Osteoblast (primary cell): ENCODE measurements at places on chromosomes 3 and 15.

DNA sequence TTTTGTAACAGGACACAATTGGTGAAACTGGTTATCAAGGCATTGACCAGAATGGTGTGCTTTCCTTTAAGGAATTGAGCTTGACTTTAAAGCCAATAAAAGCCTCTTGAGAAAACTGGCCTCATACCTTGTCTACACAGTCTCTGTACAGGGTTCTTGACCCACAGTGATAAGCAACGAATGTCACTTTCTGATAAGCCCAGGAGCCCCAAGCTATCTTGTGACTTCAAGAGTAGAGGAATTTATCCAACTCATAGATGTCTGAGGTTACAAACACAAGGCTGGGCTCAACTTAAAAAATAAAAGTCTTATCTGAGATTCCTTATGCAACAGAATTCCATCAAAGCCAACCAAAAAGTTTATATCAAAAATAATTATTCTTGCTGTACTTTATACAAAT, 212.1 kb downstream of the GBE1 start:
- H3K27ac ChIP-seq: peak overlapping the region; percentile 57
- H3K4me1 ChIP-seq: peaks cover 27% of the 10 kb centered on the region
- H3K4me3 ChIP-seq: no peak overlapping the region
- no peaks in the 10 kb centered on the region for H3K27me3 ChIP-seq
- DNase-seq: no peak

GRCh38 chr15:41877631-41878354, 16.1 kb downstream of the SPTBN5 start:
- no peaks in the 10 kb centered on the region for H3K36me3 ChIP-seq
- no peak for DNase-seq
- H3K4me1 ChIP-seq: no peaks in the 10 kb centered on the region
- no peak overlapping the region for H3K4me3 ChIP-seq

DNA sequence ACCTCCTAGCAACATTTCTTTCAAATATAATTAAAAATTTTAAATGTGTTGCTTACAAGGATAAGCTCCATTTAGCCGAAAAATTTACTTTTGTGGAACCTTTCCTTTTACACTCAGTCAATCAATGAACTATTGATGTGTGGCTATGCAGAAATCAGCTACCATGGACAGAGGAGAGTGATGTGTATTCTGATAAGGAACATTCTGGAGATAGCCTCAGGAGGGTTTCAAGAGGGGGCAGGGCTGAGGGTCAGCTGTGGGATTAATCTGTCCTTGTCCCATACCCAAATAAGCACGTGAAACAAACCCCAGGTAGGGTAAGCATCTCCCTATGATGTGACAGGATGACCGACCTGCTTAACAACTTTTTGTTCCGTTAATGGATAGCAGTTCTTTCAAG, 192.6 kb upstream of the PROK2 start:
- peaks cover 8% of the 10 kb centered on the region for H3K27me3 ChIP-seq
- H3K36me3 ChIP-seq: no peaks in the 10 kb centered on the region
- DNase-seq: no peak
- no peak overlapping the region for H3K27ac ChIP-seq

GRCh38 chr15:67173786-67174185, 80.7 kb downstream of the AAGAB start:
- H3K36me3 ChIP-seq: peaks cover 89% of the 10 kb centered on the region
- DNase-seq: no peak

DNA sequence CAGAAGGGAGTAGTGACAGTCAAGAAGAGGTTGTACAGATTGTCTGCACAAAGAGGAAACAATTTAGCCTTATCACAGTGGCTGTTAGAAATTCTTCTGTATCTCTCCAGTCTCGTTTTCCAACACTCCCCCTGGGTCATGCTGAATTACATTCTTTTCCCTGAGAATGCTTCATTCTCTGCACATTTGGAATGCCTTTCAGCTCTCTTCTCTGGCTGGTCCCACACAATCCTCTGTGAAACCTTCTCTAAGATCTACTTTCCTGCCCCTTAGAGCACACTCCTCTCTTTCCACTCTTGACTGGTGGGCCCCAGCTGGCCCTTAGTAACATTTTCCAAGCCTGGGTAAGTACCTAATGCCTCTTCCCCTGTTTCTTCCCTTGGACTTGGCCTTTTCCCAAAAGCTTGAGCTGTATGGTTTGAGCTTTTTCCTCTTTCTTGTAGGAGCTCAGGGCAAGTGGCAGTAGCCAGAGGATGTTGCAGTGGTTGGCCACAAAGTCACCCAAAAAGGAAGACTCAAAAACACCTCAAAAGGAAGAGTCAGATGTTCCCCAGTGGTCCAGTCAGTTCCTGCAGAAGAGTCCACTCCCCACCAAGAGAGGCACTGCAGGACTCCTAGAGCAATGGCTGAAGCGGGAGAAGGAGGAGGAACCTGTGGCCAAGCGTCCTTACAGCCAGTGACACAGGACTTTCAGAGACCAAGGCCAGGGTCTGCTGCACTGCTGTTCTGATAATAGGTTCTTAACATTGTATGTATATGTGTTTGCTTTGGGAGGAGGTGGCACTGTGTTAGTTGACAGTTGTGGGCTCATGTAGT, 25.7 kb downstream of the HMCES start:
- DNase-seq: peak; percentile 23
- H3K36me3 ChIP-seq: peaks cover 21% of the 10 kb centered on the region
- H3K27ac ChIP-seq: peak overlapping the region; percentile 57
- no peak overlapping the region for H3K4me3 ChIP-seq
- peaks cover 9% of the 10 kb centered on the region for H3K4me1 ChIP-seq

DNA sequence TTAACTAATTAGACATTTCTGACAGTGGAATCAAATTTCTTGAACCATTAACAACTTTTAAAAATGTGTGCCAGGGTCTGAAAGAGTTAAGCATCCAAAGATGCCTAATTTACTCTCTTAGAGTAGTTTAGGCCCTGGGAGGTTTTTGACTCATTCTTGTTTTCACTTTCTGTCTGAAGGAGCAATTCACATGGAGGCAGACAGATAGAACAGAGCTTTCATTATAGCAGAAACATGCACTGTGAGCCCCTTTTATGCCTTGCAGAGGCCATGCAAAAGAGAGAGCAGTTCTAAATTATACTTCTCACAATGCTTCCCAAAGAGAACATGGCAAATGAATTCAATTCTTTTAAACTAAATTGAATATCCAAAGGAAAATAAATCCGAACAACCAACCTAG, 554.8 kb downstream of the MFSD1 start:
- H3K27ac ChIP-seq: no peak overlapping the region
- H3K4me3 ChIP-seq: no peak overlapping the region
- no peaks in the 10 kb centered on the region for H3K4me1 ChIP-seq
- DNase-seq: no peak

- peaks cover 3% of the 10 kb centered on the region for H3K4me1 ChIP-seq
Observed at GRCh38 chr3:143576568-143577270, 271.5 kb downstream of the SLC9A9 start.
